ENCODE measurements at places on chromosomes 16 and 17.
A peak's percentile ranks its signal among the peaks of the same experiment; 100 is the strongest.

- no peak for DNase-seq
Measured at GRCh38 chr16:12600116-12600515, 203.6 kb downstream of the CPPED1 start.

DNA sequence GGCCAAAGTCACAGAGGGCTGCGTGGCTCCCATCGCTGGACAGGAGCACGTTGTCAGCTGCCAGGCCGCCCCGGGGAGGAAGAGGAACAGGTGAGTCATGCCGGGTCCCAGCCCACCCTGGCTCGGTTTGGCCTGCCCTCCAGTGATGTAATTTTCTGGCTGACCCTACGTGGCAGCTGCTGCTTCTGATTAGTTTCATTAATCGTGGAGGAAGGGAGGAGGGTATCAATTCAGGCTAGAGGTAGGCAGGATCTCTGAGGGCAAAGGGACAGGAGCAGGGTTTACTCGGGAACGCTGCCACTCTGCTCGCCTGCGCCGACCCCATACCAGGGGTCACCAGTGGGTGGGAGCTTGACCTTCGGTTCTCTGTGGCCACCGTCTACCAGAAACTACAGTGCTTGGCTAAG, 11.7 kb upstream of the SPATA32 start:
- no peak for DNase-seq

GRCh38 chr17:82718986-82719685, 2.6 kb downstream of the FN3KRP start:
- DNase-seq, result peak; percentile 79

GRCh38 chr17:82911822-82912221, 72.0 kb upstream of the ZNF750 start:
- peak; percentile 27 for DNase-seq

DNA sequence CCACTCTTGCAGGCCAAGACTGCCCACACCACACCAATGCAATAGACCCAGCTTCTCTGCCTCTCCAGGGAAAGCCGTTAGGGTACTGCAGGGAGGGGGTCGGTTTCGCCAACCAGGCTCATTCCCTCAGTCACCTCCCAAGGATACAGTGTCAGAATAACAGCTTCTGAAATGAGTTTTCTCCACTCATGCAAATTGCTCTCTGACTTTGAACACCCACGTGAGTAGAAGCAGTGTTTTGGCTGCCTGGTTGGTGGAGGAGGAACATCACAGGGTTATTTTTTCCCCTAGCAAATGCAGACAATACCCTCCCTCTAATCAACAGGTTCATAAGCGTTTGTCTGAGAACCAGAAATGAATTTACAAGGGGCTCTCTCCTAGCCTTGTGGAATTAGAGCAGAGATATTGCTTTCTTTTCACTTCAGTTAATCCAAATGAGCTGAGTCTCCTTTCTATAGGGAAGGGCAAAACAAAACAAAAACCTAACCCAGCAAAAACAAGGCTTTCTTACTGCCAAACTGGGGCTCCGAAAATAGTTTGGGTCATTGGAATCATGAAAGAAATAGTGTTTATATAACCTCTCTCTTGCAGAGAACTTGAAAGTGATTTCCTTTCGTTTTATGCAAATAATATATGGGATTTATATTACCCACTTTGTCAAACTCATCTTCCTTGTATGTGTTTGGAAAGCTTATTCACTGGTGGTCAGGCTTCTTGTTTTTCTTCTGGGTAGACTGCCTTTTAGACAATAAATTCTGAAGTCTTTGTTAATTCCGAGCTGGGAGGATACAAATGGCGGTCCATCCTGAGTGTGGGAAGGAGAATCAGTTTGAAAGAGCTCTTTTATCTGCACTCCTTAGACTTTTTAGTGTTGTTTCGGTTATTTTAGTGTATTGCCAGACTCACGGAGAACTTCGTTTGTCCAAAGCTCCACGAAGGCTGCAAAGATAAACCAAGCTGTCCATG, 229.9 kb downstream of the MSI2 start:
- DNase-seq, result no peak

DNA sequence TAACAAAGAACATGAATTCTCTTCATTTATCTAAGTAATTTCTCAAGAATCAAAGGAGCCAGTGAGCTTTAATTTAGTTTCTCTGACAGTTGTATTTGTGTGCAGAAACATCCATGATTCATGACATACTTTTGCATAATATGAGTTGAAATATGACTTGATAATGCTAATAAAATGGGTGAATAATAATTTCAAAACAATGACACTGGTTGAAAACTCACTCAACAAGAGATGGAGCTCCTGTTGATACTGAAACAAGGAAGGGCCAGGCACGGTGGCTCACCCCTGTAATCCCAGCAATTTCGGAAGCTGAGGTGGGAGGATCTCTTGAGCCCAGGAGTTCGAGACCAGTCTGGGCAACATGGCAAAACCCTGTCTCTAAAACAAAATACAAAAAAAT, 147.0 kb downstream of the MAP2K6 start:
- DNase-seq, result no peak

DNA sequence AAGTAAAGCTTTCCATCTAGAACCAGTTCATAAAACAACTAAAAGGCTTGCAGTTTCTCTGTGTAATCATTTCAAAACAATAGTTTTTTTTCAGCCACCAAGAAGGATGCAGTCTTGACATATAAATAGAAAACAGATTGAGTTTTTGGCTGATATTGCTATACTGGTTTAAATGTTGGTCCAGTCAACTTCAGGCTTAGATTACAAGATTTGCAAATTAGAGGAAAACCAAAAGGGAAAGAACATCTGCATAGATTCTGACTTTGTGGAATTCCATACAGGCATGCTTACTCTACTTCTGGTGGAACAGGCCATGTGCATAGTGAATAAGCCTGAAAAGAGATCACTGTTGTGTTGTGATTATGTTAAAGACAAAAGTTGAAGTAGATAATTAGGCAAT, 150.3 kb downstream of the BCAS3 start:
- no peak for DNase-seq

- no peak for DNase-seq
Measured at GRCh38 chr16:15746332-15746731, 96.3 kb downstream of the NDE1 start.

DNA sequence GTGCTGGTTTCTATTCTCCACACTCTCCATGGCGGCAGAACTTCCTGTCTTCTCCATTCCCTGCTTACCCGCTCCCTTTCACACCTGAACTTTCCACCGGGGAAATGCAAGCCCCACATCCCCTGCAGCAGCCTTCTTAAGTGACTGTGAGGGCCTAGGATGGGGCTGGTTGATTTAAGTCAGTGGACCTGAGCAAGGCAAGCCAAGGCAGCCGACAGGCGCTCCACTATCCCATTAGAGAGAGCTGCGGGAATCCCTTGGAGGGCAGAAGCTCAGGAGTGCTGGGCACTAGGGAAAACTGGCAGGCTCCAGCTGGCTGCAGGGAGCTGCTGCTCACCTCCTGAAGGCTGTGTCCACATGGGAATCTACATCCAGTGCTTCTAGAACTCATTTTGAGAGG, 36.1 kb upstream of the SLC25A19 start:
- no peak for DNase-seq

DNA sequence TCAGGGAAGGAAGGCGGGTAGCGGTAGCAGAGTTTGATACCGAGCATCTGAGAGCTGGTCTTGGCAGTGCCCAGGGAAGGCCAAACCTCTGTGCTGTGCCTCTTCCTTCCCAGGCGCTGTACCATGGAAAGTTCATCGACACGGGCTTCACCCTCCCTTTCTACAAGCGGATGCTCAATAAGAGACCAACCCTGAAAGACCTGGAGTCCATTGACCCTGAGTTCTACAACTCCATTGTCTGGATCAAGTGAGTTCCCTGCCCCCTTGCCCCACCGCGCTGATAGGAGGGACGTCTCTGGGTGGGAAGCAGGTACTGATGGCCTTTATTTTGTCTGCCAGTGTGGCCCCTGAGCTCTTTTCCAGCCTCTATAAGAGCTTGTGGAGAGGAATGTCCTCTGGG, 15.4 kb upstream of the CLEC18A start:
- DNase-seq, result no peak

GRCh38 chr17:66172691-66173223, 19.2 kb downstream of the CEP112 start:
- no peak for DNase-seq

GRCh38 chr17:80965606-80966005, 26.0 kb upstream of the CHMP6 start:
- DNase-seq, result peak; percentile 70

- peak; percentile 81 for DNase-seq
Measured at GRCh38 chr17:83002118-83002805, 77.1 kb upstream of the METRNL start.

DNA sequence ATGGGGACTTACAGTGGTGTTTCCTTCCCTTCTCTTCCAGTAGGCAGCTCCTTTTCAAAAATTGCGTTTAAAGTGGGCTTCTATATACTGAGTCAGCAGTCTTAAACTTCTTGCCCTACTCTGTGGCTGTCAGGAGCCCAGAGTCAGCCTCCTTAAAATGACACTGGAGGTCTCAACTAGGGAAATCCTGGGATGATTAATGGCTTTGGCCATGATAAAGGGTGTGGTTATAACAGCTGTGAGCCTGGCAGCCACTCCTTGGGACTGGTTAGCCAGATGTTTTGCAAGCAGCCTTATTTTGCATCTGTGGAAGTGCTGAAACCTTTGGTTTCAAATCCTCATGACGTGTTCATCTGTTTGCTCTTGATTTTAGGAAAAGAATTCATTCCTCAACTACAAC, 25.0 kb downstream of the TAC4 start:
- DNase-seq, result no peak

DNA sequence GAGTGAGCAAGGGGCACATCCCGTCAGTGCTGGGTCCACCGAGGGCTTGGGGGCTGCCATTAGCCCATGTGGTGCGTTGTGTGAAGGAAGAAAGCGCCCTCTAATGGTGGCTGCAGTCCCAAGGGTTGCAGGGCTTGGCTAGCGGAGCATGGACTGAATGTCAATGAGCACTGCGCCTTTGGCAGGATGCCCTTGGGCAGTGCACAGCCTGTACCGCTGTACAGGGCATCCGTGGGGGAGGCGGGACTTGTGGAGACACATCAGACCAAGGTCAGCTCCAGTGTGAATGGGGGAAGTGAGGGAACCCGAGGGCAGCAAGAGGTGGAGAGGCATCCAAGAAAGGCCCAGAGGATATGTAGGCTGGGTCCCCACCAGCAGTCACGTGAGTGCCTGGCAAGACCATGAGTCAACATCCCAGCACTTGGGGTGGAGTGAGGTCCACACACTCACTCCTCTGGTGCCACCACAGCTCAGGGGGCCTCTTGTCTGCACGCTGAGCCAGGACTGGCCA, 75.5 kb upstream of the MED9 start:
- no peak for DNase-seq

GRCh38 chr17:64707050-64707591, 45.0 kb upstream of the SMURF2 start:
- DNase-seq, result no peak

GRCh38 chr16:86986136-86986535, 331.1 kb downstream of the C16orf95 start:
- no peak for DNase-seq

GRCh38 chr16:66843191-66843590, 1.0 kb upstream of the CA7 start:
- no peak for DNase-seq

DNA sequence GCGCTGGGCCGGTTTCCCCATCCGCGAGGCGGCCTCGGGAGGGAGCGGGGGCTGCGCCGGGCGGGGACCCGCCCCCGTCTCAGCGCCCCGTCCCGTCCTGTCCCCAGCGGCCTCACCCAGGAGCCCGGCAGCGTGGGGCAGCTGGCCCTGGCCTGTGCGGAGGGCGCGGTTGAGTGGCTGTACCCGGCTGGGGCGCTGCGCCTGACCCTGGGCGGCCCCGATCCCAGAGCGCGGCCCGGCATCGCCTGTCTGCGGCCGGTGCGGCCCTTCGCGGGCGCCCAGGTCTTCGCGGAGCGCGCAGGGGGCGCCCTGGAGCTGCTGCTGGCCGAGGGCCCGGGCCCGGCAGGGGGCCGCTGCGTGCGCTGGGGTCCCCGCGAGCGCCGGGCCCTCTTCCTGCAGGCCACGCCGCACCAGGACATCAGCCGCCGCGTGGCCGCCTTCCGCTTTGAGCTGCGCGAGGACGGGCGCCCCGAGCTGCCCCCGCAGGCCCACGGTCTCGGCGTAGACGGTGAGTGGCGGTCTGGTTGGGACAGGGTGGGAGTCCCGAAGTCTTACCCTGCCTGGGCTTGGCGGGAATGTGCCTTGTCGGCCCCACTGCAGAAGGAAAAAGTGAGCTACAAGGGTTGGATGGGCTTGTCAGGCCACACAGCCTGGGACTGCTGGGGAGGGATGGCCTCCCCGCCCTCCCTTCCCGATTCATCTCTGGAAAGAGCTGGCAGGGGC, 720 bp downstream of the METRN start:
- peak; percentile 89 for DNase-seq

DNA sequence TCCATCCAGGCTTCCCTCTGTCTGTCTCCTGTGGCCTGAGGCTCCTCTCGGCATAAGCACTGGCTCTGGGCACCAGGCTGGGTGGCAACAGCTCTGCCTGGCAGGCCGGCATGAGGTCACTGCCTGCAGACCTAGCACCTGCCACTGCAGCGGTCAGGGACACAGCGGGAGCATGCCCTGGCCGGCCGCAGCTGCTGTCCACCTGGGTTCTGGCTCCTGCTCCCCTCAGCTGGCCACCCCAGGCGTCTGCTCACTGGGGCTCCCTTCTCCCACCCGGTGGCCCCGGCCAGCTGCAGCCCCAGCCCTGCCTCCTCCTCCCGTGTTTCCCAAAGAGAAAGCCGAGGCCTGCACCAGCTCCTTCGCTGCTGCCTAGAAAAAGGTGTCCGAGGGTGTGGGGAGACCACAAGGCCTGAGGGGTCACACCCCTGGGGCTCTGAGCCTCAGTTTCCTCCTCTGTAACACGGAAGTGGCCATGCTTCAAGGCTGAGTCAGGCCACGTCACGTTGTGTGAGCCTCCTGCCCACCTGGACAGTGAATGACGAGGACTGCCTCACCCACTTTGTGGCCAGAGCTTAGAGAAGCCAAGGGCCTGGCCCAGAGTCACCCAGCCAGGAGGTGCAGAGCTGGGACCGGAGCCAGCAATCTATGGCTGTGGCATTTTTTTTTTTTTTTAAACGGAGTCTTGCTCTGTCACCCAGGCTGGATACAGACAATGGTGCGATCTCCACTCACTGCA, 6.7 kb downstream of the NTHL1 start:
- peak; percentile 85 for DNase-seq
